ENCODE measurements at places on chromosomes 4 and X. TPM values are rescaled to one million over a fixed set of nuclear protein-coding genes. Genes with fewer than 3 reads are reported as not detected.

- DNase-seq: no peak
Observed at GRCh38 chr4:40395908-40396793, 61.0 kb downstream of the CHRNA9 start.

GRCh38 chrX:153766098-153766817 lies 2.2 kb downstream of the PLXNB3 start:
- DNase-seq: no peak

- DNase-seq: no peak
Observed at GRCh38 chr4:21884615-21885014, 64.0 kb downstream of the KCNIP4 start.

Gene USP17L20
- total RNA-seq: not detected

Gene DCAF12L1
- not detected for total RNA-seq

Measured in omental fat pad (tissue), 4 donors.